Mesenteric fat pad (tissue), 1 donor: ENCODE measurements at places on chromosomes 2 and 18.

- DNase-seq: no peak
Observed at GRCh38 chr18:59990121-59990823, 90.5 kb downstream of the PMAIP1 start.

DNA sequence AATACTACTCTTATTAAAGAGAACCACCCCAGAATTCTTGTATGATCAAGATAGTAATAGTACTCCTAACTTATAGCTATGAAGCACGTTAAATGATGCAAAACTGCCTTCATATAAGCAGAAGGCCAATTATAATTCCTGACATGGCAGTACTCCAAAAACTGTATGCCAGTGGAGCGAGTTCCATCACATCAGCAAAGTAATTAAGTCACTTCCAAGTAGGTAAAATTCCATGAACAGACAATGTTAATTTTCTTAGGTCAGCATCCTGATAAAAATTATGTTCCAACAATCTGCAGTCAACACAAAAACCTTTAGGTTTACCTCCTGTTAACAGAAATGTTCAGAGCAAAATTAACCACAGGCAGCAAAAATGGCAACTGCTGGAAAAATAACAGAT, 136.7 kb downstream of the CDH2 start:
- DNase-seq: no peak

- DNase-seq: no peak
Observed at GRCh38 chr18:54790109-54790508, 38.2 kb upstream of the RAB27B start.

DNA sequence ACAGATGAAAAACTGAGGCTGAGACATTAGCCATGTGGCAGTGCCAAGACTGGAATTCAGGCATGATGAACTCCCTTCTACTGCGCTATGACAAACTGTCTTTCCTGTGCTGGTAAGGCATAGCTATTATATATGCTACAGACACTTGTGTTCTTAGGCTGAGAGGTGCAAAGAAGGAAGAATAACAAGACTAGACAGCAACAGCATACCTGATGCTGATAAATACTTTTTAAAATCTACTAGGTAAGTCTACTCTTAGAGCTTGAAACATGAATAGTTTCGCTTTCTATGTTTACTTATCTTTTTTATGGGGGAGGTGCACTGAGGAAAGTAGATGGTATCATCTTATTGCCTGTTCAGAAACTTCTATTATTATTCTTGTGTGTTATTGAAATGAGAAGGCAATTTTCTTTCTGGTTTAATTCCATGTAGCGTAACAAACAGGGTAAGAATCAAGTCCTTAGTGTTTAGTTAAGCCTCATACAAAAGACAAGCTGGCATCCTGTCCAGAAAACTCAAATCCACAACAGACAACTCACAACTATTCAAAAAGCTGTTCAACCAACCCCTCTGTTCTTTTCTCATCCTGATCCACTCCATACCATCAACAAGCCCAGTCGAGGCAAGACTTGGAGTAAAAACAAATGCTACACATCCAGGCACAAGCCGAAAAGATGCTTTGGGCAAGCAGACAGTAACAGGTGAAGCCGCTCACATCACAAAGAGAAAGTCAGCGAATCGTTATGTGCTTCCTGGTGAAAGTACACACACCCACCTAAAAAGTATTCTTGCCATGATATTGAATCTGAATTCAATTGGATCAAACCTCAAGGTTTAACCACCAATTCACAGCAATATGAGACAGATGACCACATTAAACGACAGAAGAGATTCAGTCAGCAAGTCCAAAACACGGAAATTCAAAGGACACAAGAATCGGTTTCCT, 1.5 kb downstream of the TTC32 start:
- DNase-seq: no peak

- DNase-seq: no peak
Observed at GRCh38 chr2:222076973-222077690, 221.7 kb downstream of the PAX3 start.

- no peak for DNase-seq
Observed at GRCh38 chr18:63149302-63149587, 170.3 kb downstream of the BCL2 start.

DNA sequence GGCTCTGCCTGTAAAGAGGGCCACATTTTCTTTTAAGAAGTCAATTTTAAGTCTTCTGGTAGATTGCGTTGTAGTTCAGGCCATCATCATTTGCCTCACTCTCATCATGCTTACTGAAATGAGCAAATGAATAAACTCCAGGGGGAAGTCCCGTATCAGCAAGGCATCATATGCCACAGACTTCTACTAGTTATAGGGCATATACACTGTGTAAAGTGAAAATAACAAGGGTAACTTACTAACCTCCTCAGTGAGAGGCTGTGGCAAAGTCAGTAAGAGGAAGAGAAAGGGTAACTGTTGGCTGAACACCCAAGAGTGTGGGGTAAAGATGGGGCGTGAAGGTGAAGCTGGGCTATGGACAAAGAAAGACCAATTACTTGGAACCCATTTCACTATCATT, 456.2 kb downstream of the SPAG16 start:
- DNase-seq: no peak

- DNase-seq: no peak
Observed at GRCh38 chr2:68877079-68877772, 6.0 kb upstream of the BMP10 start.

GRCh38 chr18:54100920-54101470, 123.5 kb downstream of the MBD2 start:
- no peak for DNase-seq

DNA sequence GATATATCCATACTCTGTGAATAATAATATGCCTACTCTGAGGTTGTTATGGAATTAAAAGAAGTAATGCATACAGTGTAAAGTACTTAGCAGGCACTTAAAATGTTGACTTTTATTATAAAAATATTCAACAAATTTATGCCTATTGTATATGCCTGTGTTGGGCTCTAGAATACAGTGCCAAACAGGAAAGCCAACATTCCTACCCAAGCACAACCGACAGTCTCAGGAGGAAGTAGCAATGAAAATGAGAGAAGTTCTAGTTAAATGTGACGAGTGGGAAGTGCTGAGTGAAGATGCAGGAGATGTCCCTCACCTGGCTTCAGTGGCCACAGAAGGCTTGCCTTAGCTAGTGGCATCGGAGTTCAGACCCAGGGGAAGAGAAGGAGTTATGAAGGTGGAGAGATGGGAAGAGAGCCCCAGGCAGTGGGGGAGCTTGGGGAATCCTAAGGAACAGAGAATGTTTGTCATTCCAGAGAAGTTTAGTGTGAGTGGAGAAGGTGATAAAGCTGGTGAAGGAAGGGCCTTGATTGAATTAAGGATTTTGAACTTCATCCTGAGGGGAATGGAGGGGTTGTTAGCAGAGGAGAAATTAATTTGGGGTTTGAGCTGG, 105.4 kb upstream of the CNGA3 start:
- no peak for DNase-seq

- DNase-seq: no peak
Observed at GRCh38 chr2:209592106-209592505, 168.3 kb downstream of the MAP2 start.

GRCh38 chr2:54610700-54611099, 112.8 kb upstream of the EML6 start:
- no peak for DNase-seq
